ENCODE measurements at places on chromosomes 1 and 21.

- no peak for DNase-seq
Measured at GRCh38 chr1:187794561-187794960, 965.8 kb downstream of the PLA2G4A start.

GRCh38 chr1:101924700-101925099, 72.0 kb downstream of the OLFM3 start:
- no peak for DNase-seq

DNA sequence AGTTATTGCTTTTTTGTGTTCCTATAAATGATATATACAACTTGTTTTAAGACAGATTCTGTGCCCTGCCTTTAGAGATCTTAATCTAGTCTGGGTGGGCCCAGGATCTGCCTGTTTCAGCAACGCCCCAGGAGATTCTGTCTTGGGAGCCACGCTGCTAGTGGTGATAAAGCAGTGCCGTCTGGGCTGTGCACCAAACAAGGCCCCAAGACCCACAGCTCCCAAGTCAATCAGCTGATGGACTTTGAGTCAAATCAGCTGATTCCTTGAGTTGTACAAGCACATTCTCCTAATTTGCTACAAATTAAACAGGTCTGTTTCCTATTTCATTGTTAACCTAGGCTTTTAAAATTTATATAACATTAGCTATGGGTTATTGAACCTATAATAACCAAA, 15.7 kb upstream of the SLC44A3 start:
- no peak for DNase-seq

DNA sequence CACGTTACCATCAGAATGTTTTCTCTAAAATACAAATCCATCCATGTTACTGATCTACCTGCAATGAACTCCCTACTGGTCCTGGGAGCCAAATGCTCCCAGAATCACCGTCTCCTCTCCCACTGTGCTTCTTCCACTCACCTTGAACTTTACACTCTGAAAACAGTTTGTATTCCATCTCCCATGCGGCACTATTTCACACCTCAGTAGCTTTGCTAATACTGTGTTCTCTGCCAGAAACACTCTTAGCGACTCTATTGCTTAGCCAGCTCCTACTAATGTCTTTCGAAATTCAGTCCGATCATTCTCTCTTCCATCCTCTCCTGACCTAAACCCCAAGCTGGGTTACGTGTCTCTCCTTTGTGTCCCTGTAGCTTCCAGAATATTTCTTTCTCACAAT, 284.4 kb upstream of the DUSP10 start:
- DNase-seq, result no peak

GRCh38 chr1:155977690-155978324, 540 bp downstream of the ARHGEF2 start:
- DNase-seq, result peak; percentile 45

- no peak for DNase-seq
Measured at GRCh38 chr1:248825573-248825908, 174 bp downstream of the SH3BP5L start.

GRCh38 chr1:236489710-236490377, 33.9 kb upstream of the LGALS8 start:
- DNase-seq, result peak; percentile 53

GRCh38 chr1:223704921-223705878, 7.1 kb upstream of the CAPN2 start:
- DNase-seq, result peak; percentile 42

- DNase-seq, result no peak
Measured at GRCh38 chr1:21299780-21300395, 9.6 kb upstream of the ECE1 start.

DNA sequence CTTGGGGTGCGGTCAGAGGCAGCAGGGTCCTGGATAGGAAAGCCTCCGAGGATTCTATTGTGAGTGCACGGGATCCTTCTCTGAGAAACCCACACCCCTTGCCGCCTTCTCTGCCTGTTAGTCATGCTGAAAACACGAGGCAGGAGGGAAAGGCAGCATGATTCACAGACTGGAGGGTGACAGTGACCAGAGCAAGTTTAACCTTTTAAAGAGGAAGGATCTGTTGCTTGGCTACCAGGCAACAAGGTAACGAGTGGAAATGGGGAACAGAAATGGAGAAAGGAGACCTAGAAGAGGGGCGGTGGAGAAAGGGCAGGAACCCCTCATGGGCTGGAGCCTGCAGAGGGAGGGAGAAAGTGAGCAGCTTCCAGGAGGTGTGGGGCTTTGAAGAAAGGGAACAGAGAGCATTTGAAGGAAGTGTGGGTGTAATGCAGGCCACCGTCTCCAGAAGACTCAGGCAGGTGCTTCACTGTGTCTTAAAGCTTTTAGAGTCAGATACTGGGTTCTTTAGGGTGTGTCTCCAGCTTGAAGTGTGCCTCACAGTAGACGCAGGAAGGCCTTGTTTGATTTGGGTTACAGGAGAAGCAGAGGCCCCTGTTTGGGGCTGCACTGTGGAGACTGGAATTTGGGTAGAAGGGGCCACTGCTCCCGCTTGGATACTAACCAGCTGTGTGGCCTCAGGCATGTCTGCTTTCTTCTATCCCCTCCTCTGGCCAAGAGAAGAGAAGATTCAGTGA, 19.1 kb downstream of the OPTC start:
- peak; percentile 97 for DNase-seq

DNA sequence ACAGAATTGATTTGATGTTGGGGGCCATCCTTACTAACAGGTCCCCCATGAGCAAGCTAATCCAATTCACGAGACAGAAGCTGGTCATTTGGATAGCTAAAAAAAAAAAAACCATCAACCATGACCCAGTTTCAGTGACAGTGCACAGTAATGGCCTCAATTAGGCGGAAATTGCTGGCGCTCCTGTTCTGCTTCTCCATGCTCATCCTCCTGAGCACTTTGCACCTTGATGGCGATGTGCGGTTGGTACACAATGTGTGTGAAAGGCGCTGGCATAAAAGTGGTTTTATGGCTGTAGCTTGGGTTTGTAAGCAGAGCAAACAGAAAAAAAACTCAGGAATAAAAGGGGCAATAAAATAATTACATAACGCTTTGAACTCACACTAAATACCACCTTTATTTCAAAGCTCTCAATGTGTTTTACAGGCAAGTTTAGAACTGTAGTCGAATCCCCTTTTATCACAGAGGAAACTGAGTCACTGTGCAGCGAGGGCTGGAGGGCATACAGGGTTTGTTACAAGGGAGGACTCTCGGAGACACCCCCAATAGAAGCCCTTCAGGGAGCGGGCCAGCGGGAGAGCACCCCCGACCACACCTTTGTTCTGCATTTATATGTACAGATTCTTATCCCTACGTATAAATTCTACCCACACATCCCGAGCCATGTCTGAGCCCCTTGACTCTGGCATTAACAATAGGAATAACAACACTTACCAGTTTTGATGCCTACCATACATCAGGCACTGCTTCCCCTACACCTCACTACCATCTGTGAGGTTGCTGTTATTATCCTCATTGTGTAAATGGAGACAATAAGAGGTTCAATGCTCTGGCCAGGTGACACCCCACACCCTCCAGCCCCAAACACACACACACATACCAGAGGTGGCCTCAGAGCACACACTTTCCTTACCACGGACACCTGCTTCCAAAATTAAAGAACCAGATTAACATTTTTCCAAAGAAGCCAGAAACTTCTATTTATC, 213.5 kb upstream of the IRF2BP2 start:
- DNase-seq, result no peak

GRCh38 chr1:28314547-28314941, 14.3 kb upstream of the MED18 start:
- no peak for DNase-seq

- peak; percentile 78 for DNase-seq
Measured at GRCh38 chr1:56080123-56080522, 499.2 kb downstream of the PLPP3 start.

GRCh38 chr1:182046763-182047162, 14.7 kb downstream of the ZNF648 start:
- DNase-seq, result no peak

DNA sequence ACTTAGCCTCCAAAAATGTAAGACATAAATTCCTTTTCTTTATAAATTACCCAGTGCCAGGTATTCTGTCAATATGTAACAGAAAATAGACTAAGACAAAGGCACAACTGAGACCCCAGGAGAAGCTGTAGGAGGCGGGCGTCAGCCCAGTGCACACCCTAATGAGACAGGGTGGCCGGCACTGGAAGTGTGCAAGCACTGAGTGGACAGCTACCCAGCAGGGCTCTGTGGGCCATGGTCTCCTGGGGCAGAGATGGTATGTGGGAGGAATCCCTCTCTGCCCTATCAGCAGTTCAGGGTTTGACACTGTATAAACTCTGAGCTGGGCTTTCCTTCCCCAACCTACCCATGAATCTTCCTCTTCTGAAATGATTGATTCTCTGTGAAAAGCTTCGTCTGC, 139.5 kb downstream of the GLIS1 start:
- DNase-seq, result no peak
